Stimulated activated CD8-positive, alpha-beta memory T cell treated with anti-CD3 and anti-CD28 coated beads, Interleukin-2, amount 100 ng/mL, for 1 hour (primary cell): ENCODE measurements at places on chromosomes 6 and 20.

- no peak for DNase-seq
These were observed 320.7 kb downstream of the CBLN4 start for GRCh38 chr20:55684578-55684977.

- DNase-seq, result no peak
These were observed 1531.1 kb downstream of the KHDRBS2 start for GRCh38 chr6:60754879-60755278.

DNA sequence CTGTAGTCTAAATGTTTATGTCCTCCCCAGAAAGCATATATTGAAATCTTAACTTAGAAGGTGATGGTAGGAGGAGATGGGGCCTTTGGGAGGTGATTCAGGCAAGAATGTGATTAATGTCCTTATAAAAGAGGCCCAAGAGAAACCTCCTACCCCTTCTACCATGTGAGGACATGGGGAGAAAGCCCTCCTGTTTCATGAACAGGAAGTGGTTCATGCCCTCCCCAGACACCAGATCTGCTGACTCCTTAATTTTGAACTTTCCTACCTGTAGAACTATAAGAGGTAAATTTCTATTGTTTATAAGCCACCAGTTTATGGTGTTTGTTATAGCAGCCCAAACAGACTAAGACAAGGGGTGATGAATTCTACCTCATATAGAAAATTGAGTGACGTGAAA, 8.7 kb upstream of the ECT2L start:
- no peak for DNase-seq

- DNase-seq, result no peak
These were observed 14.6 kb downstream of the NRSN1 start for GRCh38 chr6:24140591-24140990.

DNA sequence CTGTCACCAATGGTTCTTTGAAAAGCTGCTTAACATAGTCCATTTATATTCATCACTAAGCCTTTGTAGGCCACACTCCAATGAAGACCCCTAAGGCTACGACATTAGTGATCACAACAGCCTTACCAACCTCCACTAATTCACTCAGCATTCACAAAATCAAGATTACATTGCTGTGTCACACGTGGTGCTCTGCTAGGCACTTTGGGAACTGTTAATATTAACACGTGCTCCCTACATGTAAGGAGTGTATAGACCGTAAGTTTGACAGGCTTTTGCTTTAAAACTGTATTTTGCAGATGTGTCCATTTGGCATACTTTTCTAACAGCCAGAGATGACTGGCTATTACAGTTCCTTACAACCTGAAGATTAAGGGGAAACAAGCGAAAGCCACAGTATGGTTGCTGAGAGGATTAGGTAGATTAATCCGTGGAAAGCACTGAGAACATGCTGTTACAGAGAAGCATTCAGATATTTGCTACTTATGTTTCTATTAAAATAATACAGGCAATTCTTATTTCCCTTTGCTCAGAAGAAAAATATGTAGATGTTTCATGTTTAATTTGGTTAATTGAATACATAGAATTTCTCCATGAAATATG, 69.7 kb downstream of the SAMD3 start:
- no peak for DNase-seq

DNA sequence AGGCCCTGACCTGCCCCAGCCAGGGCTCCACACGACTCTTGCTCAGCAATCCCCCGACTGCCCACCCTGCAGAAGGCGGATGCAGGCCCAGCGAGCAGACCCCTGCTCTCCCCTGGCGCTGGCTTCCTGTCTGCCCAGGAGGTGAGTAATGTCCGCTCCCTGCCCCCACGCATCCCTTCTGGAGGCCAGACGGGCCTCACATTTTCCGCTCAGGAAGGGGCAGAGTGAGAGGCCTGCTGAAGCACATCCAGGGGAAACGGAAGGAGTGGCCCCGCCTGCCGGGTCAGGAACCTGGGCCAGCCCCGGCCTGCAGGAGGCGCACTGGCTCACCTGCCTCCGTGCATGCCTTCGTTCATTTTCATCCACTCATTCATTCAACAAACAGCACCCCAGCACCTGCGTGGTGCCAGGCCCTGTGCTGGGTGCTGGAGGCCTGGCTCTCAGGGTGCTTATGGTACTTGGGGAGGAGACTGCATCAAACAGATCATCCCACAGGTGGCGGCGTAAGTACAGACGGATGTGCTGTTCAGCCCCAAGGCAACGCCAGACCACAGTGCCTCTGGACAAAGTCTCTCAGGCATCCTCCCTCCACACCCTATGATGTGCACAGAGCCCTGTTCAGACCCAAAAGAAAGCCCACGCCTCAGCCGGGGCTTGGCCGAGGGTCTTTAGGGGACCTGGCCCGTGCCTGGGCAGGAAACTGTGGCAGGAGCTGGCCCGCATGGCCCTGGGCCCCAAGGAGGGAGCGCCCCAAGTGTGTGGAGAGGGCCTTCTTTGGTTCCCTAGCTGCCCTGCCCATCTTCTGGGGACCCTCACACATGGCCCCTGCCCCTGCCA, 112.1 kb downstream of the ASXL1 start:
- DNase-seq, result no peak

- no peak for DNase-seq
These were observed 50.2 kb downstream of the HBS1L start for GRCh38 chr6:135004399-135004798.

GRCh38 chr6:18036781-18037180, 49.3 kb upstream of the KIF13A start:
- no peak for DNase-seq

- DNase-seq, result peak; percentile 15
These were observed 97.7 kb downstream of the KCNB1 start for GRCh38 chr20:49384437-49385434.

DNA sequence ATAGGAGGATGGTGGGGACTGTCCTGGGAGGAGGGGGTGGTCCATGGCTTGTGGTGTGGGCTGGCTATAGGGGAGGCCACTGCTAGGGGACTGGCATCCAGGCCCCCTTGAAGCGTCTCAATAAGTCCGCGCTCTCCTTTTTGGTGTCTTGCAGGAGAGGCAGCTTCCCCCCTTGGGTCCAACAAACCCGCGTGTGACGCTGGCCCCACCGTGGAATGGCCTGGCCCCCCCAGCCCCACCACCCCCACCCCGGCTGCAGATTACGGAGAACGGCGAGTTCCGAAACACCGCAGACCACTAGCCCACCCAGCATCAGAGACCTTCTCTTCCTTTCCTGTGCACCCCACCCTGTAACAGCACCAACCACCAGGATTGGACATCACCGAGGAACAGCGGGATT, 2.8 kb upstream of the ZBTB9 start:
- DNase-seq, result no peak

DNA sequence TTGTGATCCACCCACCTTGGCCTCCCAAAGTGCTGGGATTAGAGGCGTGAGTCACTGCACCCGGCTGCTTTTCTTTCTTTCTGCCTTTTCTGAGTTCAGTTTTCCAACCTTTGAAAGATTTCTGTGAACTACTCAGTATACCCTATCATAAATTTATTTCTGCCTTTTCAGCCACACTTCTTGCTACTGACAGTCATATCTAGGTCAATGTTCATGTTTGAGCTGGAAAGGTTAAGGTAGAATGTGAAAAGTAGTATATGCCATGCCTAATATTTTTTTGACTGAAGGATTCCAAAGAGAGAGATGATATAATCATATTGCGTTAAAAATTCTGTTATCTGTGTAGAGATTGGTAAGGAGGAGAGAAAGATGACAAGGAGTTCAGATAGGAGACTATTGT, 25.9 kb upstream of the CEP162 start:
- DNase-seq, result no peak

- no peak for DNase-seq
These were observed 76.3 kb downstream of the JARID2 start for GRCh38 chr6:15322184-15322583.

GRCh38 chr6:31158863-31159855, 770 bp downstream of the TCF19 start:
- no peak for DNase-seq

DNA sequence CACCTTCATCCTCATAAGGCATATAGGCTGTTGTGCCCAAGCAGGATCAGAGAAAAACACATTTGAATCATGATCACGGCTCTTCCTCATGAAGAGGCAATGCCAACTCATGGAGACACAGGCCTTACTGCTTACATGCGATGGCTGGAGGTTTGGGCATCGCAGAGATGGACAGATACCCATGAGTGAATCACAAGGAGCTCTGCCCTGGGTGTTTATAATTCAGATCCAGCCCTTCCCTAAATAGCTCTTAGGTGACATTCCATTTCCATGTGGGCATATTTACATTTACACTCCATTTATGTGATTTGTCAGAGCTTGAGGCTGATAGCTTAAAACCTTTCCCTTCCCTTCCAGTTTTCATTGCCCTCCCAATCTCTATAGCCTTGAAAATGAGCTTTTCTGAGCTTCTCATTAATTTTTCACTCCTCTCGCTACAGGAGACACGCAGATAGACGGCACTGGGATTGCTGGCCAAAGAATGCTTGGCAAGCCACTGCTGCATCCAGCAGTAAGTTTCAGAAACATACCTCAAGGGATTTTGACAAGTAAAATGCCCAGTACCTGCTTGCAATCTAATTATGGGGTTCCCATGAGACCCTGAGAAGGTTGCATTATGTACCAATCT, 249.1 kb downstream of the TBC1D7 start:
- DNase-seq, result no peak

DNA sequence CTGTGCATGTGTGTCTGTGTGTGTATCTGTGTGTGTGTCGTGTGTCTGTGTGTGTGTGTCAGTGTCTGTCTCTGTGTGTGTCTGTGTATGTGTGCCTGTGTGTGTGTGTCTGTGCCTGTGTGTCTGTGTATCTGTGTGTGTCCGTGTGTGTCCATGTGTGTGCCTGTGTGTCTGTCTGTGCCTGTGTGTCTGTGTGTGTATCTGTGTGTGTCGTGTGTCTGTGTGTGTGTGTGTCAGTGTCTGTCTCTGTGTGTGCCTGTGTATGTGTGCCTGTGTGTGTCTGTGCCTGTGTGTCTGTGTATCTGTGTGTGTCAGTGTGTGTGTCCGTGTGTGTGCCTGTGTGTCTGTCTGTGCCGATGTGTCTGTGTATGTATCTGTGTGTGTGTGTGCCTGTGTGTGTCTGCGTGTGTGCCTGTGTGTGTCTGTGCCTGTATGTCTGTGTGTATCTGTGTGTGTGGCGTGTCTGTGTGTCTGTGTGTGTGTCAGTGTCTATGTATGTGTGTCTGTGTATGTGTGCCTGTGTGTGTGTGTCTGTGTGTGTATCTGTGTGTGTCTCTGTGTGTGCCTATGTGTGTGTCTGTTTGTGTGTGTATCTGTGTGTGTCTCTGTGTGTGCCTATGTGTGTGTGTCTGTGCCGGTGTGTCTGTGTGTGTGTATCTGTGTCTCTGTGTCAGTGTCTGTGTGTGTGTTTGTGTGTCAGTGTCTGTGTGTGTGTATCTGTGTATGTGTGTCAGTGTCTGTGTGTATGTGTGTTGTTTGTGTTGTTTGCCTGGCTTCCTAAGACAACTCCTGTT, 11.6 kb downstream of the SNPH start:
- no peak for DNase-seq

- DNase-seq, result no peak
These were observed 15.1 kb upstream of the NOL7 start for GRCh38 chr6:13600036-13600435.

DNA sequence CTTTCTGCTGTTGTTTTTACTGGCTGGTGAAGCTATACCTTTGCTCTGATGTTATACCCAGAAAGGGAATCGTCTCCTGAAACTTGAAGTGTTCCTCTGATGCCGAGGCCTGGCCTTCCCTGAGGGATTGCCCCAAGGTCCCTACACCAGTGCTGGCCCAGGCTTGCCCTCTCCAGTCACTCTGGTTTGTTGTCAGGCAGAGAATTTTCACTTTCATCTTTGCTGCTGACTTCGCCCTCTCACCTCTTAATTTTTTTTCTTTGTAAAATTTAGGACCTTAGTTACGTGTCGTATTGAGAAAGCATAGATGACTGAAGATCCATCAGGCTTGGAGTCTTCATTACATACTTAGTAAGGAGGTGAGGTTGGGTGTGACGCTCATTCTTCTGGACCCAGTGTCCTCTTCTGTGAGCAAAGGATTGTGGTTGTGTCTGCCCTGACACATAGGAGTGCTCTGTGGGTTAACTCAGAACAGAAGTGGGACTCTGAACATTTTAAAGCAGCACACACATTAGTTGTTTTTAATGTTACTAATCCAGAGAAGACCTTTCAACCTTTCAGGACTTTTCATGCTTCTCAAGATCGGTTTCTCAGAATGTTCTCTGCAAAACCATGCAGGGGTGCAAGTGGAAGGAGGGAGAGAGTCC, 45.4 kb downstream of the TULP4 start:
- no peak for DNase-seq

DNA sequence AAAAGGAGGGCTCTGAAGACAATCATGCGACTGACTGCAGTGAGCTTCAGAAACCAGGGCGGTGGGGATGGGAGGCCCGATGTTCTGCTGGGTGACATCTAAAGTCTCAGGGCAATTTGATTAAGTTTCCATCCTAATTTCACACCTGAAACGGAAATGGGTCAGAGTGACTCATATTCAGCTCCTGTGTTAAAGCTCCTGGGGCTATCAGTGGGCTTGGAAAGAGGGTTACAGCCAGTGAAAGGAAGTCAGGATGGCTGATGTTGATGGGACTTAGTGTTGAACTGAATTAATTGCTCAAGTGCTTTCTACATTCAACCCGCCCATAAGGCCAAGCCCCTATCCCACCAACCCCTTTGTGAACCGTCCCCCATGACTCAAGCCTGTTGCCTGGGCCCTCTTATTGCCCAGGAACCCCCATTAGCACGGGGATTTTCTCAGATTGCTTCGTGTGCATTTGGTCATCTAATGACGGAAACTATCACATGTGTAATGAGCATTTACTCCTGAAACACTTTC, 47.1 kb upstream of the TBC1D7 start:
- DNase-seq, result no peak

DNA sequence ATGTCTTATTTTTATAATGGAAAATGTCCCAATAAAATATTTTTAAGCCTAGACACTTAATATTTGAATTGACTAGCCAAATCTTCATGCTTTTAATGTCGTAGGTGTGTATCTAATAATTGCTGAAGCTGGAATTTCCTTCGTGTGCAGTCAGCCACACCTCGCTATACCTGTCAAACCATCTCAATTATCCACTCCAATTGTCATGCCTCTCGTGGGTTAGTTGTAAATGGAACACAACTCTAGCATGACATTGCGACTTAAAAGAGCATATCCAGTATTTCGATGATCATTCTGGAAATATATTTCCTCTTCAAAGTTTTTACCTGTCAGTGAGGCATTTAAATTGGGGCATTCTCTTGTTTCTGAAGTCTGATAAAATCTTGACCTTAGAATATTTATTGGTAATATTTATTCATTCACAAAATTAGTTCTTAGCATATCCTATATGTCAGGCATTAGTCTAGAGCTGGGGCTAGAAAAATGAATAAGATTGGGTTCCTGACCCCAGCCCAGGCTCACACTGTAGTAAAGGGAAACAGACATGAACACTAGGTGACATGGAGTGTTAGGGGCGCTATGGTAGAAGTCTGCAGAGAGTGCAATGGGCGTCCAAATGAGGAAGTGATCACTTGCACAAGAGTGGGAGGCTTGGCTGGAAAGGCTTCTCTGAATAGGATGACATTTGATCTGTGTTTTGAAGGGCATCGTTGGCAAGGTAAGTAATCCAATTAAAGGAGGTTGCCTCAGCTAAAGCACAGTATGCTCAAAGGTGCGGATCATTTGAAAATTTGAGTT, 11.0 kb upstream of the CFAP206 start:
- no peak for DNase-seq
